Effector memory CD8-positive, alpha-beta T cell (primary cell): ENCODE measurements at places on chromosomes 3 and 15.

DNA sequence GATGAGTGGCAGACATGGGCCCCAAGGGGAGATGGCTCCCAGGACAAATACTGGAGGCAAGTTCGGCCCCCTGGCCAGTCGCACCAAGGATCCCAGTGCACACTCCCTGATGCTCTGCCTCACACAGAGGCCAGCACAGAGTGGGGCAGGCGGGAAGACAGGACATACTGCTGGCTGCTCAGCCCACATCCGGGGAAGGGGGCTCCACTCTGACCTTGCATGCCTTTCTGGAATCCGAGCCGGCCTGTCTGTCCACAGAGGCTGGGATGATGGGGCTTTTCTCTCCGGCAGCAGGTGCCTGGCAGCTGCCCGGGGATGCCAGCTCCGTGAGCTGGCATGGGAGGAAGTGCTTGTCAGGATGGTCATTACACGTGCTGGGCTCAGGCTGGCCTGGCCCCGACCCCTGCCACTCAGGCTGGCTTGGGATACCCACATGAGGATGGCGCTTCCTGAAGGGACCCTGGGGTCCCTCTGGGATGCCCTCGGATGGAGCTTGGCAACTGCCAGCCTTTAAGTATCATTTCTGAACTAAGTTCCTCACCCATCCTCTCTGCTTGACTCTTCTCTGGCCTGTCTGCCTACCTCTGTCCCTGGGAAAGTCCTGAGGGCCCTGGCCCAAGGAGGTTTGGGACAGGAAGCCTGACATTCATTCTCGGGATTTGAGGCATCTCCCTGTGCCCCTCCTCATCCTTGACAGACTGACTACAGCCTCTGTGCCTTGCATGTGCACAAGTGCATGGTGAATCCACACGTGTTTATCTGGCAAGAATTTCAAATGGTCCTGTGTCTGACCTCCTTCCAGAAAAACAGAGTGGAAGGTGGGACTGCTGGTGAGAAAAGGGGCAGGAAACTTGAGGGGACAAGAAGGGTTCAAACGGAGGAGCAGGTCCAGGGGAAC, 46.5 kb downstream of the EXOG start:
- no peak for DNase-seq

DNA sequence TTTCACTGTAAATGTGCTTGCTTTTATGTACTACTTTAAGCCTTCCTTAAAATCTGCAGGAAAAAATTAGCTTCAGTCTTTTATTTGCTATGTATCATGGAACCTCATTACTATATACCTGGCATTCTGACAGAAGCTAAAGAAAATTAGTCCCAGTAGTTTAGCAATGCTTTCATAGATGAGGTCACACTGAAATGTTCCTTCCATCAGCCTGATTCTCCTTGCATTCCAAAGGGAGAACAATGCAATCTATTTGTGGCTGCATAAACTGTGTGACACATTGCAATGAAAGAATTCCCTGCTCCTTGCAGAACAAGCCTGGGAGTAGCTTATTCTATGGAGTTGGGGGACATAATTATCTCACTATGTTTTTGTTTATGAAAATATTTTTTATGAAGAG, 691.5 kb upstream of the ARPP21 start:
- no peak for DNase-seq

DNA sequence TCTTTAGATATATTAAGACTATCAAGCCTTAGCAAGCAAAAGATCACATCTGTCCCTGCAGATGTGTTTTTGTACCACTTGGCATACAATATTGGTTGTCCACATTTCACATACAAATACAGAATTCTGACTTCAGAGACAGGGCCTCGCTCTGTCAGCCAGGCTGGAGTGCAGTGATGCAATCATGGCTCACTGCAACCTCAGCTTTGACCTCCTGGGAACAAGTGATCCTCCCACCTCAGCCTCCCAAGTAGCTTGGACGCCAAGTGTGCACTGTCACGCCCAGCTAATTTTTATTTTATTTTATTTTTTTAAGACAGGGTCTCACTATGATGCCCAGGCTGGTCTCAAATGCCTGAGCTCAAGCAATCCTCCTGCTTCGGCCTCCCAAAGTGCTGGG, 53.0 kb upstream of the ACTL6A start:
- DNase-seq = no peak

DNA sequence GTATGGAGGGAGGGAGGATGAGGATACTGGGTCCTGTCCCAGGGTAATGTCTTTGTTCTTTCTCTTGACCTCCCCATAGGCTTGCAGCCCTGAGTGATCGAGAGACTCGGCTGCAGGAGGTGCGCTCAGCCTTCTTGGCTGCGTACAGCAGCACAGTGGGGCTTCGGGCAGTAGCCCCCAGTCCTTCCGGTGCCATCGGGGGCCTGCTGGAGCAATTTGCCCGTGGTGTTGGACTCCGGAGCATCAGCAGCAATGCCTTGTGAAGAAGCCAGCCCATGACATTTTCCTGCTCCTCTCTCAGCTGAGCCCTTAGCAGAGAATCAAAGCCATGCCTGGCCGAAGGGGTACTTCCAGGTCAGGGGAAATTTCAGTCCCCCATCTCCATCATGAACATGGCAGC, 1.9 kb upstream of the CPNE9 start:
- DNase-seq = no peak

DNA sequence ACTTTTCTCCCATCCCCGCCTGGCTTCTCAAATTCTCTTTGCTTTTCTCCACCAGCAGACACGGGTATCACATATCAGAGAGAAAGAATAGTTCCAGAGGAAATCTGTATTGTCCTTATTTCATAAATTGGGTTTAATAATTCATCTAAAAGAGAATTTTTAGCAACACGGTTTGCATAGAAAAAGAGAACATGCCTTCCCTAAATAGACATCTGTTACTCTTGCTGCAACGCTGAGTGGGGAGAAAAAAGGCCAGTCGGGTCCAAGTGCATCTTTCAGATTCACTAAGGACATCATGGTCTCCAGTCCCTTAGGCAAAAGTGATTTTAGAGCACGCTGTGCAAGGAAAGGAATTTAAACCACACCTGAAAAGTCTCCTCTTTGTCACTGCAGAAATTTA, 201.3 kb downstream of the ABHD5 start:
- no peak for DNase-seq

DNA sequence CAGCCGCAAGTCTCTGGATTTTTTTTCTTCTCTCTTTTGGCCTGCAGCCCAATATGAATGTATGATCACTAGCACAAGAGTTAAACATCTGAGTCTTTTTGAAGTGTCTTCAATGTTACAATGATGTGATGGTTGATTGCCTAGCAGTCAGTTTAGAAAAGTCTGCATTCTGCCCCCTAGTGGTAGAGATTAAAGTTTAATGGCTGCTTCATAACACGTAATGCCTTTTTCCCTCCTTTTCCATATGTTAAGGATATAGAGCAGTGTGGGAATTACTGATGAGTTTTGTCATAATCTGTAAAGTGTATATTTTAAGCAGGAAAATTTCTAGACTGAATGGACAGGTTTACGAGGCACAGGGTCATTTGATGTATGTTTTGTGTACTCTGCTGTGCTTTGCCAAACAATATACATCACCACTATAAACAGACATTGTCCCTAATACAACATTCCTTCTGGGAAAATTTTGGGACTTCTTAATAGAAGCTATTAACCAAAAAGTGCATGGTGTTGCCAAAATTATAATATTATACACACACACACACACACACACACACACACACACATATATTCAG, 1038.5 kb upstream of the NR2F2 start:
- DNase-seq = no peak

DNA sequence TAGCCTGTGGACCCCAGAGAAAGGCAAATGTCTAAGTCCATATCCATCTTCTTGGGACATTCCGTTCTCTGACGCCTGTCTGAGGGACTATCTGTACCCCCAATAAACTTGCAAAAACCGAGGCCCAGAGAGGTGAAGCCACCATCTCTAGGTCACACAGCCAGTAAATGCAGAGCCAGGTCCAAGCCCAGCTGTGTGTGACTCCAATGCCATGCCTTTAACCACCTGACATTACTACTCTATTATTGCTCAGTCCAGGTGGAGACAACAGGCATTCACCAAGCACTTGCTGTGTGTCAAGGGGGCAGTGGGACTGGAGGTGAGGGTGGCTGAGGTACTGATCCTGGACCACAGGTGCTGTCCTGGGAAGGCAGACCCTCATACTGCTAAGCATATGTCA, 25.4 kb downstream of the CYP8B1 start:
- DNase-seq = no peak

DNA sequence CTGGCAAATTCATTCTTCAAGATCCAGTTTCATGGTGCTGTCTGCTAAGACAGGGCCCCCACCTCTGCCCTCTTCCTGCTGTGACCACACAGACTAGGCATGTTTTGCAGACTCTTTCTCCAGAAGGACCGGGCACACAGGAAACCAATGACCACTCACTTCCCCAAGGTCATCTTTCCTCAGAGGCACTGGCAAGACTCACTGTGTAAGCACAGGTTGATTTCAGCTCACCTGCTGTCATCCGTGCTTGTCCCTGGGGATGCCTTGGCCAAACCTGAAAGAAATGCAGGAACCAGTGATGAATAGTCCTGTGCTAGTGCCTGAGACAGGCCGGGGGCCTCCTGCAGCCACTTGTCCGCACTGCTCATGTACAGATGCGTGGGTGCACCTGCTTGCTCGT, 33.5 kb downstream of the ALS2CL start:
- DNase-seq = no peak

DNA sequence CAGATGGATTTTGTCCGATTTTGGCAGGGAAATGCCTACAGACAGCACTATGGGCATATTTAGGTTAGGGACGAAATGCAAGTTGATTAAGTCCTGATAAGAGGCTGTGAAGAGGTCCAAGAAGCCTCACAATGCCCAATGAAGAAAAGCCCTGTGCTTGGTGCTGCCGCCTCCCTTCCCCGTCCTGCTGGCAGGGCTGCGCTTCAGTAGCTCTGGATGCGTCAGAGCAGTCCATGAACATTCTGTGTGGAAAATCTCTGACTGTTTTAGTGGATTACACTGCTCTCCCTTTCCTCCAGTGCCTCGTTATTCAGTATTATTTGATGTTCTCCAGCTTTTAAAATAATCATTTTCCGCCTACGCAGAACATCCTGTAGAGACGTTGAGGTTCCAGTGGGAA, 39.6 kb downstream of the MLH1 start:
- DNase-seq = no peak

DNA sequence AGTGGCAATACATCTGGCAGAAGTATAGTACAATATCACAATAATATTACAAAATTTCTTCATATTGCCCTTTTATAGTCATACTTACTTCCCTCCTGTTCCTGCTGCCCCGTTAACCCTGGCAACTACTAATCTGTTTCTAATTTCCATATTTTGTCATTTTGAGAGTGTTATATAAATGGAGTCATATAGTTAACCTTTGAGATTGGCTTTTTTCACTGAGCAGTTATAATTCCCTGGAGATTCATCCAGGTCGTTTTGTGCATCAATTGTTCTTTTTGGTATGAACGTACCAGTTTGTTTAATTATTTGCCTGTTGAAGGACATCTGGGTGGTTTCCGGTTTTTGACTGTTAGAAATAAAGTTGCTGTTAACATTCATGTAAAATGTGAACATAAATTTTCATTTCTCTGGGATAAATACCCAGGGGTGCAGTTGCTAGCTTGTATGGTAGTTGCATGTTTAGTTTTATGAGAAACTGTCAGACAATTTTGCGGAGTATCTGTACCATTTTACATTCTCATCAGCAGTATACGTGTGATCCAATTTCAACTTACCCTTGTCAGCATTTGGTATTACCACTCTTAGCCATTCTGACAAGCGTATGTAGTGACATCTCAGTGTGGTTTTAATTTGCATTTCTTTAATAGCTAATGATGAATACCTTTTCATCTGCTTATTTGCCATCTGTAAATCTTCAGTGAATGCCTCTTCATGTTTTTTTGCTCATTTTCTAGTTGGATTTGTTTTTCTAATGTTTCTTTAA, 32.2 kb upstream of the IL20RB start:
- no peak for DNase-seq

DNA sequence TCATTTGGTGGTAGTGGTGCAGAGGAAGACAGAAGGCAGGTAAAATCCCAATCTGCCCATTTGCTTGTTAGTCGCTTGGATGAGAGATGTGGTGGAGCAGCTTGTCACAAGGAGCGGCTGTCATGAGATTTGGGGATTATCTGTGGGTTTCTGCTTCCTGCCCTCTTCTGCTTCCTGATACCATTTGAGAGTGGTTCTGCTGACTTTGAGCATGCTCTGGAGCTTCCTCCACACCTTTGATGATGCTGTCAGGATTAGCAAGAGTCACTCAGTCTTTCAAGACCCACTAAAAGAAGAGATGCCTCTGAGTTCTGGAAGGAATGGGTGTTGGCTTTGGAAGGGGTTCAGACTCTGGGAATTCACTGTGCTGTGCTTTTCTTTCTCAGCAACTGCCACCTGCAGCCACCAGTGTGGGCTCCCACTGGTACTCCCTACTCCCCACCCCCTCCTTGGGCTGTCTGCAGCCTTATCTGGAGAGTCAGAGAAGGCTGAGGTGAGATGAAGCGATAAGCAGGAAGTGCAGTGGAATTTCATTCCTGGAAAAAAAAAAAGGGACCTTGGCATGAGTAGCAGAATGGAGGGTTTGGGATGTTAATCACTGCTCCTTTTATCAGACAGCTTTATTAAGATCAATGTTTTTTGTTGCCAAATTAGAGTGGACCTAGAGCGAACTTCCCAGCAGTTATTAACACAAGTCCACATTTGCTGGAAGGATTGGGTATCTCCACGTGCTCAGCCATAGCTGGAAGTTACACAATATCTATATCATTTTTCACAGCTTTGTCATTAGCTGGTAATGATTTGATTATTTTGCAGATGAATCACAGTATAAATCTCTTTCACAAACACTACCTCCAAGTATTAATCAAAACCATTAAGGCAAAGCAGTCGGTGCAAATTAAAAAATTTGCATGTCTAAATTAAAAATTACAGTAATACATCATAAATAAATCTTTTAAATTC, 233.0 kb upstream of the SATB1 start:
- DNase-seq = no peak

GRCh38 chr3:172100482-172100881, 61.1 kb downstream of the FNDC3B start:
- DNase-seq = no peak

- no peak for DNase-seq
Observed at GRCh38 chr3:128681369-128681829, 30.8 kb upstream of the RPN1 start.

DNA sequence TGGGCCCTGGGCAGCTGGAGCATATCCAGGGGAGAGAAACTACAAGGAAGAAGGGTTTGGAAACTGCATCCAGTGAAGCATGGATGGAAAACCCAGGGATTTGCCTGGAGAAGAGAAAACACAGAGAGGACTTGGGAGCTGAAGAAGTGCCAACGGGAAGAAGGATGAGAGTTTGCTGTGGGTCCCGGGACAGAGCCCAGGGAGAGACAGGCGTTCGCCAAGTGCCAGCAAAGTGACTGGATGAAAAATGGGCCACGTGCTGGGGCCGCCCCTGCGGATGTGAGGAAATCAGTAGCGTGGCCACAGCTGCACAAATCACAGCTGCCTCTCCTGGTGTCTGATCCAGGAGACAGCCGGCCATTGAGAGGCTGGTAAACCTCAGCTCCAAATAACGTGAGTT, 70.4 kb downstream of the HES1 start:
- DNase-seq = no peak

GRCh38 chr3:125185805-125186204, 26.7 kb downstream of the SLC12A8 start:
- DNase-seq = no peak
